ENCODE measurements at places on chromosomes 5 and 9.
A peak's percentile ranks its signal among the peaks of the same experiment; 100 is the strongest.

GRCh38 chr5:148991566-148991965, 71.3 kb downstream of the SH3TC2 start:
- no peak for DNase-seq

DNA sequence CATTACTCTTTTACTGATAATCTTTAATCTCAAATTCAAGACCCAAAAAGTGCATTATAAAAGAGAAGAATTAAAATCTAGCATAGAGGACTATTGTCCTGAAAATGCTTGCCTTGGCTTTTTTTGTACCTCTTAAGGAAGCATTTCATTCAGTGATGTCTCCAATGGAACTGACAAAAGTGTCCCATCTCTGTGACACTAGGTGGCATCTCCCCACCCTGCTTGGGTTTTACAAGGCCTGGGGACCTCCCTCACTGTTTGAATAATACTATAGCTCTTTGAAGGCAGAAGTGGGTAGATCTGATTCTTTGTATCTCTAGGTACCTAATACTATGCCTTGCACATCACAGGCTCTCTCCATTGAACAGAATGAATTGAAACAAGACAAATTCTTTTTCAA, 180.6 kb downstream of the EPB41L4A start:
- DNase-seq: no peak

DNA sequence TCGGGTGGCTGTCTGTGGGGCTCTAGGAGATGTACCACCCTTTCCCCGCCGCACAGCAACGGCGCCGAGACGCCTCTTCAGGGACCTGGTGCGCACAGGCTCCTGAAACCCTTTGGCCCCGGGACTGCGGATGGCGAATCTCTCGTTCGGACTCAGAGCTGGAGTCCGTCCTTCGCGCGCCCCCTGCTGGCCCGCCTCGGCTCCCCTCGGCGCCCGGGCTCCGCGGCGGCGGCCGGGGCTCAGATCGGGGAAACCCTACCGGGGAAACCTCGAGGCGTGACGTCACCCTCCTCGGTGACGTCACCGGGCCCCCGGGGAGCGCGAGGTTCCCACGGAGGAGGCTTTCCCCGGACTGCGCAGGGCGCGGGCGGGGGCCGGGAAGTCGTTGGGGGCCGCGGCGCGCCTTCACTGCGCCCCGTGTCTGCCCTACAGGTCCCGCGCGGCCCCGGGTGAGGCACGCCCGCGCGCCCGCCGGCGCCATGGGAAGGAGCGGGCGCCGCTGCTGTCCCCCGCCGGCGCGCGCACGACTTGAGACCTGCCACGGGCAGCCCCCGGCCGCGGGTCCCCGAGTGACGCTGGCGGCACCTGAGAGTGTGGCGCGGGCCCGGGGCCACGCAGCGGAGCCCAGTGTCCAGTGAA, 7.9 kb downstream of the PRR7 start:
- DNase-seq: peak; percentile 98

- no peak for DNase-seq
Measured at GRCh38 chr5:56569076-56569475, 246.3 kb upstream of the MAP3K1 start.

DNA sequence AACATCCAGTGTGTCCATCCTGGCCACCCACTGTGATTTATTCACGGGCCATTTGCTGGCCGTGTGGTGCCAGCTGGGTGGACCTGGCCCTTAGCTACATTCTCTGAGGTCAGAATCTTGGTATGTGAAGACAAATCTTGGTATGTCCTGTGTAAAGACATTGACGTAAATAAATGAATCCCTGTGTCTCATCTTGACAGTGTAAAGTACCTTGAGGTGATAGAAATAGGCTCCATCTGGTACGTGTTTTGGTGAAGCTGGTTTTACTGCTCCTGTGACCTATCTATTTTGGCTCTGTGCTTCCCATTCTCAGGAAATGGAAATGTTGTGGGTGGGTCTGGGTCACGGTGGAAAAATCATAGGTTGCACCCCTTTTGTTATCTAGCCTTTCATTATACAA, 245.4 kb upstream of the ANKH start:
- no peak for DNase-seq

GRCh38 chr5:56513141-56513540, 280.0 kb upstream of the ANKRD55 start:
- DNase-seq: no peak
